ENCODE measurements at places on chromosomes 4 and X.
A peak's percentile ranks its signal among the peaks of the same experiment; 100 is the strongest.

- DNase-seq, result no peak
These were observed 57.7 kb downstream of the SHROOM4 start for GRCh38 chrX:50756276-50756675.

- DNase-seq, result no peak
These were observed 98.2 kb downstream of the KLHL8 start for GRCh38 chr4:87122252-87122651.

- no peak for DNase-seq
These were observed 34.1 kb downstream of the GPAT3 start for GRCh38 chr4:83569987-83570386.

GRCh38 chr4:123446865-123447474, 50.4 kb downstream of the SPRY1 start:
- peak; percentile 32 for DNase-seq

GRCh38 chr4:189519186-189519585, 421.5 kb upstream of the FRG1 start:
- DNase-seq, result no peak
